ENCODE measurements at places on chromosomes 7 and 10.

- DNase-seq: no peak
These were observed 5.4 kb downstream of the AGBL3 start for GRCh38 chr7:134991469-134992339.

- no peak for DNase-seq
These were observed 118.3 kb downstream of the TCF7L2 start for GRCh38 chr10:113068178-113068890.

GRCh38 chr7:128108129-128108528, 76.9 kb upstream of the LRRC4 start:
- no peak for DNase-seq

DNA sequence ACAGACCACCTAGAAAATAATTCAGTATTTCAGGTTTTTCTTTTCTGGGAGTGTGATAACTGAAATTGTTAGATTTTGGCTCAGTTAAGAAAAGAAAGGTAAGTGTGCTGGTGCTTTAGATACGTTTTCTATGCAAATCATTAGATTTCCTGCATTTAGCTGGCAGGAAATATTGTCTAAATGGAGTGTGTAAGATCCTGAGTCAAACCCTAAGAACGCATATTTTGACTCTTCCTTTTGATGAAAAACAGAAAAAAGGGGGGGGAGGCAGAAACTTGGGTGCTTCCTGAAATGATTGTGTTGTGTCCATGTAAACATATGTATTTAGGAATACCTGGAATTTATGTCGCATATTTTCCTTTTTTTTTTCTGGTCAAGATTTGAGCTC, 1.2 kb downstream of the GRK5 start:
- DNase-seq: no peak

DNA sequence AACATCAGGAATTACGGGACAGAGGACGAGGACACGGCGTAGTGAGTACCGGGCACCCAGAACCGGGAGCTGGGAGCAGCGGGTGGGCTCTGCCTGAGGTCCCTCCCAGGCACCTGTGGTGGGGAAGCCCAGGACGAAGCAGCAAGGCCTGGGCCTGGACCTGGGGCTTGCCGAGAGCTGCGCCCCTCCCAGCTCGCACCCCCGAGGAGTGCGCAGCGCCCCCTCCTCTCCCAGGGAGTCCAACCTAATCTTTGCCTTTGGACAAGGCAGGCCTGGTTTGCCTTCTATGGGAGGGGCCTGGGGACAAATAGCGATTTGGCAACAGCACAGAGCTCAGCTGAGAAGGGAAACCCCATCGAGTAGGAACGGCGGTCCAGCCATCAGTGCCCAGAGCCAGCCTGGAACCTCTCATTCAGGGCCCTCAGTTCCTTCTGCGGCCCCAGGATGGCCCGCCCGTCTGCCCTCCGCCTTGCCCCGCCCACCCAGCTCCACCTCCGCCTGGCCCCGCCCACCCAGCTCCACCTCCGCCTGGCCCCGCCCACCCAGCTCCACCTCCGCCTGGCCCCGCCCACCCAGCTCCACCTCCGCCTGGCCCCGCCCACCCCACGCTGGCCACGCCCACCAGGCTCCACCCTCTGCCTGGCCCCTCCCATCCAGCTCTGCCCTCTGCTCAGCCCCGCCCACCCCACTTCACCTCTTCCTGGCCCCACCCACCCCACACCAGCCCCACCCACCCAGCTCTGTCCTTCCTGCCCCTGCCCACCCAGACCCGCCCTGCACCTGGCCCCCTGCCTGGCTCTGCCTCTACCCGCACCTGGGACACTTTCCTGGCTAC, 32.5 kb upstream of the KNDC1 start:
- no peak for DNase-seq

DNA sequence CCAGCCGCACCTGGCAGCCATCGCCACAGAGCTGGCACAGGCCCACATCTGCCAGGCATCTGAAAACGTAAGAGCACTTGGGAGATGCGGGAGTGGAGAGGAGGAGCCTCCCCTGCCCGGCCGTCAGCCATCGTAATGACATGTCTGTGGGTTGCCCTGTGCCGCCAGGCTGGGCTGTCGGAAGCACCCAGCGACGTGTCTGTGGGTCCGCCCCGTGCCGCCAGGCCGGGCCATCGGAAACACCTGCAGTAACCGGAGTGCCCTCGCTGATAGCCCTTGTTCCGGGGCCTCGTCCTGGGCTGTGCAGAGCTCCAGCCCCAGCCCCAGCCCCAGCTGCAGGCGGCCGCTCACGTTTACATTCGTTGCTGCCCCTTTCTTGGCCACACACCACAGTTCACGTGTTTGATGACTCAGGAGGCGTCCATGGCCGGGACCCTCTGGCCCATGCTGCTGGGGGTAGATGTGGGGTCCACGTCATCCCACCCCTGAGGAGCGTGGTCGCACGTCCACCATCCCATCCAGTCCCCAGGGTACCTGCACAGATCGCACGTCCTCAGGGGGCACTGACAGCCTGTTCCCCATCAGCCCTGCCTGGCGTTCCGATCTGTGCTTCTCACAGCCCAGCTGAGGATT, 30.0 kb upstream of the PRKAR1B start:
- DNase-seq: no peak

DNA sequence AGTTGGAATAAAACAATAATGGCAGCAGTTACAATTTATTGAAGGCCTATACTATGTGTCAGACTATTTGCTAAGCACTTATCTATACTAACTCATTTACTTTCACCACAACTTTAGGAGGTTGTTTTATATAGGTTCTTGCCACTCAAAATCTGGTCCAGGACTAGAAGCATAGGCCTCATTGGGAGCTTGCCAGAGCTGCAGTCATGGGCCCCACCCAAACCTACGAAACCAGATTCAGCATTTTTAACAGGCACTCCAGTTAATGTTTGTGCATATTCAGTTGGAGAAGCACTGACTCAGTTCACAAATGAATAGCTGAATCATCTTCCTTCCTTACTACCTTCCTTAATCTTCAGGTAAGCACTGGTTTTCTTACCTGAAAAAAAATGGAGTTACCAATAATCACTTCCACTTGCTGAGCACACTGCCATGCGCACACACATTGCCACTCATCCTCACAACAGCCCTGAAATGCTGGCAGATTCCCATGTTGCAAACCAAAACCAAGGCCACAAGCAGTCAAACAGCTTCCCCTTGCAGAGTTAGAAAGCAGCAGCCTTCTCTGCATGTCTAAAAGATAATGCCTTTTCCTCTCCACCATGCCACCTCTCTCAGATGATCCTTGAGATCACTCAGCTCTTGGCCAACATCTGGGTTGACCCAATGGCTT, 122.4 kb downstream of the SLC16A9 start:
- DNase-seq: no peak

GRCh38 chr10:63236113-63236935, 103.2 kb downstream of the NRBF2 start:
- peak; percentile 80 for DNase-seq

GRCh38 chr10:127012769-127013152, 107.5 kb downstream of the DOCK1 start:
- no peak for DNase-seq

GRCh38 chr10:13536674-13537366, 8.0 kb upstream of the BEND7 start:
- DNase-seq: no peak

- no peak for DNase-seq
These were observed 91.3 kb upstream of the SMIM30 start for GRCh38 chr7:113209449-113210203.

GRCh38 chr7:53988376-53988775, 553.8 kb upstream of the VSTM2A start:
- no peak for DNase-seq

DNA sequence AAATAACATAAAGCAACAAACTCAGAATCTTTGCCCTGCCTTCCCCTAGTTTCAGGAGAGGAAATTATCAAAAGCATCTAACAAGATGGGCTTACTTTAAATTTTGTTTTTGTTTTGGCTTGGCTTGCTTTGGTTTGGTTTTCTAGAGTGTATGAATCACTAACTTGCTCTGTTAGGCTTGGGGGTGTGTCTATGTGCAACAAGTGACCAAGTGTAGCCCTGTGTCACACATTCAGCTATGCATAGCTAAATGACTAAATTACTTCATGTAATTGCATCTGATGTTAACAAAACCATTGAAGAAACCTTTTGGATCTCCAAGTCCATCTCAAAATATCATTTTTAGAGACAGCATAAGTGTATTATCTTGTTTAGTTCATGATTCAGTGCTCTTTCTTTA, 251.0 kb downstream of the TFEC start:
- no peak for DNase-seq

DNA sequence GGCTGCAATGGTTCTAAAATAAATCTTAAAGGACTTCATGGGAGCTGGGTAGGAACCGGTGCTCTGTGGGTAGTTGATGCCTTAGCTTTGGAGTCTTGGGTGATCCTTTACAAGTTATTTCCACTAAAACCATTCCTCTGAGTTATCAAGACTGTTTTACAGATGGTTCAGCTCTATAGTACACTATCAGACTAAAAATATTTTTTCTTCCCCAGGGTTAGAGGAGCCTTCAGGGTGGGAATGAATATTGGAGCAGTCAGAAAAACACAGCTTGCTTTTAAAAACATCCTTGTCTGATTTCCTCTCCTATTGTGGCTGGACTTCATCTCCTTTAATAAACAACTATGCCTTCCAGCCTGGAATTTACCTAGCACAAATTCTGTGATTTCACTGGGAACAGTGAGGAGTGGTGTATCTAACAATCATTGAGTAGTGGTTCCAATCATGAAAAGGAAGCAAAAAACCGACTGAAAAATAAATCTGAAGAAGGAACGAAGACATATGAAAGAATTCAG, 102.6 kb upstream of the AFAP1L2 start:
- no peak for DNase-seq

- DNase-seq: no peak
These were observed 88.1 kb upstream of the KMT2C start for GRCh38 chr7:152523916-152524315.

- no peak for DNase-seq
These were observed 297.4 kb downstream of the ZWINT start for GRCh38 chr10:56063642-56064041.

DNA sequence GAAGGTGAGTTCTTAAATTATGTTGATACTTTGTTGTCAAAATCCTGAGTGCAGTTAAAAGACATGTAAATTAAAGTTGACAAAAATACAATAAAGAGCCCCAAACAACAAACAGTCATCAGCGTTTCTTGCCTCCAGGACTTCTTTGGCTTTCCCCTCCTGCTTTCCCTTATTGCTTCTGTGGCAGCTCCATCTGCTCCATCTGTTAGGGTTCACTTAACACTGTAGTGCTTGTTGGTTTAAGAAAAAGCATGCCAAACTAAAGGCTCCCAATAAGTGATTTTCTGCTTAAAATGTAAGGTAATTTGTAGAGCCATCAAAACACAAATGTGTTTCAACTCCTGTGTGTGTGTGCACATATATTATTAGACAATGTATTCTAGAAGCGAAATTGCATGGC, 254.3 kb upstream of the GNAI1 start:
- no peak for DNase-seq

- DNase-seq: no peak
These were observed 18.3 kb downstream of the CPA1 start for GRCh38 chr7:130398526-130399090.

DNA sequence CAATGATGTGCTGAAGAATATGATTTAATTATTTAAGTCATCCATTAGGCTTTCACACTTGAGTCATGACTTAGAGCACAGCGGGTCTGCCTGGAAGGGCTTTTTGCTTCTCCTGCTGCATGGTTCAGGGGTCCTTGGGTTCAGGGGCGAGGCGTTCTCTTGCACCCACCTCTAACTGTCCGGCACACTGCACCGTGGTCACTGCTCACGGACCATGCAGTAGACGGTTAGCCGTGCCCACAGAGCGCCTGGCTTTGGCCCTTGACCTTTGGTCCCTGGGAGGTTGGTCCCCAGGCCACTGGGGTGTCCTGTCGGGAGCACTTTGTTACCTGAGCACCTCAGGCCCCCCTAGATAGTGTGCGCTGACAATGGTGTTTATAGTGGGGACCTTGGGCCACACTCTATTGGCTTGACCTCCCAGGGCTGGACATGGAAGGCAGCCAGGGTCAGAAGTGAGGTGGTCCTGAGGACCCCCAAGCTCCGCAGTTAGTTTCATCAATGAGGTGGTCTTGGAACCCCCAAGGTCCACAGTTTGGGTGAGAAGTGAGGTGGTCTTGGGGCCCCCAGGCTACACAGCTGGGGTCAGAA, 110.6 kb downstream of the ACTR3B start:
- no peak for DNase-seq

- no peak for DNase-seq
These were observed 233.6 kb downstream of the PRPF18 start for GRCh38 chr10:13820119-13820963.

DNA sequence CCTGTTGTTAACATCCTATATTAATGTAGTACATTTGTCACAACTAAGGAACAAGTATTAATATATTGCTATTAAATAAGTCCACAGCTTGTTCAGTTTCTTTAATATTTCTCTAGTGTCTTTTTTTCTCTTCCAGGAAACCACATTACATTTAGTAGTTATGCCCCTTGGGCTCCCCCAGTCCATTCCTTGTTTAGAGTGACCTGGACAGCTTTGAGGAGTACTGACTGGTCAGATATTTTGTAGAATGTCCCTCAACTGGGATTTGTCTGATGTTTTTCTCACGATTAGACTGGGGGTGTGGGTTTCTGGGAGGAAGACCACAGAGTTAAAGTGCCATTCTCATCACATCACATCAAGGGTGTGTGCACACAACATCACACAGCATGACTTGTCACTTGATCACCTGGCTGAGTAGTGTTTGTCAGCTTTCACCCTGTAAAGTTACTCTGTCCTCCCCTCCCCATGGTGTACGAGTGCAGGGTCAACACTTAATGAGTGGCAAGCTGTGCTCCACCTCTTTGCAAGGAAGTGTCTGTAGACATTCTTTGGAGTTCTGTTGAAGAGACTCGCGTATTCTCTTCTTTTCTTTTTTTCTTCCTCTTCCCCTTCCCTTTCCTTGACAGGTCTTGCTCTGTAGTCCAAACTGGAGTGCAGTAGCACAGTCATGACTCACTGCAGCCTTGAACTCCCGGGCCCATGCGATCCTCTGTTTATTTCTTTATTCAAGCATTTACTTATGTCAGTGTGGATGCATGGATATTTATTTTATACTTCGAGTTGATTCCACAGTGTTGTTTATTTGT, 10.2 kb downstream of the LMTK2 start:
- peak; percentile 38 for DNase-seq

GRCh38 chr7:68376131-68376661, 1222.1 kb upstream of the AUTS2 start:
- no peak for DNase-seq

DNA sequence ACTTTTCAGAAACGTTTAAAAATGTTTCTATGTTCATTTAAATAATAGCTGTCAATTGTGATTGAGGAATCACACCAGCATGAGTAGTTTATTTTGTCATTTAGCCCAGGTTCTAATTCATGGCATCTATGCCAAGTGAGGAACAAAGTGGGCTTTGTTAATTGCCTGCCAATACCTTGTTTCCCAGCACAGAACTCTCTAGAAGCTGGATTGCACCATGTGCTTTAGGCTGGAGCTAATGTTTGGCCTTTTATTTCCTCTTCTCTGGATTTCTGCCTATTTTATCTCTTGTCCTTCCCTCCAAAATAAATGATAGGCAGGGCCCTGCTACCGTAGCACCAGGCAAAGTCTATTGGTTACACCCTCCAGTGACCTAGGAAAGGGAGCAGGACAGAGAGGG, 109.9 kb upstream of the ITGB1 start:
- DNase-seq: no peak

GRCh38 chr7:16942929-16943509, 61.2 kb upstream of the AGR3 start:
- DNase-seq: no peak

All from AG04450 (cell line).